ENCODE measurements at places on chromosomes 12 and 14.

DNA sequence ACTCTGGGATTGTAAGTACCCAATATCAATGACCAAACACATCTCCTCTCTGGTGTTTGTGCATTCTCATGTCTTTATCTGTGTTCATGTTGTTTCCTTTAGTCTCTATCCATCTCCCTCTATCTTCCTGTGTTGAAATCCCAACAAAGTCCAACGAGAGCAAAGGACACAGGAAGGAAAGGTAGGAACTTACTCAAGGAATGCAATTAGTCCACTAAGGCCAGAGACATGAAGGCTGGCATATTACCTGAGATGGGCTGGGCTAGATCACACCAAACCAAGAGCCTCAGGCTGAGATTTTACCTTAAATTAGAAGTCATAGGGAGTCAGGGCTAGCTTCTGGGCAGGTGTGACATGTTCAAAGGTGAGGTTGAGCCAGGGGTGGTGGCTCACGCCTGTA lies 14.3 kb upstream of the LGALS3 start:
- DNase-seq: no peak

GRCh38 chr12:50214018-50214417 lies 46.8 kb upstream of the CERS5 start:
- DNase-seq: no peak

DNA sequence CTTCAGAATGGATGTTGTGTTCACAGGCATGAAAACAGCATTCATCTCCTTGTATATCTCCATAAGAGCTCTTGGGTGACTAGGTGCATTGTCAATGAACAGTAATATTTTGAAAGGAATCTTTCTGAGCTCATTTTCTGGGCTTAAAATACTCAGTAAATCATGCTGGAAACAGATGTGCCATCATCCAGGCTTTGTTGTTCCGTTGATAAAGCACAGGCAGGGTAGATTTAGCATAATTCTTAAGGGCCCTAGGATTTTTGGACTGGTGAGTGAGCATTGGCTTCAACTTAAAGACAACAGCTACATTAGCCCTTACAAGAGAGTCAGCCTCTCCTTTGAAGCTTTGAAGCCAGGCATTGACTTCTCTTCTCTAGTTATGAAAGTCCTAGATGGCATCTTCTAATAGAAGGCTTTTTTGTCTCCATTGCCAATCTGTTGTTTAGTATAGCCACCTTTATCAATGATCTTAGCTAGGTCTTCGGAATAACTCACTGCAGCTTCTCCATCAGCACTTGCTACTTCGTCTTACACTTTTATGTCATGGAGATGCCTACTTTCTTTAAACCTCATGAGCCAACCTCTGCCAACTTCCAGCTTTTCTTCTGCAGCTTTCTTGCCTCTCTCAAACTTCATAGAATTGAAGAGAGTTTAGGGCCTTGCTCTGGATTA lies 79.6 kb upstream of the PSMA6 start:
- DNase-seq: no peak

DNA sequence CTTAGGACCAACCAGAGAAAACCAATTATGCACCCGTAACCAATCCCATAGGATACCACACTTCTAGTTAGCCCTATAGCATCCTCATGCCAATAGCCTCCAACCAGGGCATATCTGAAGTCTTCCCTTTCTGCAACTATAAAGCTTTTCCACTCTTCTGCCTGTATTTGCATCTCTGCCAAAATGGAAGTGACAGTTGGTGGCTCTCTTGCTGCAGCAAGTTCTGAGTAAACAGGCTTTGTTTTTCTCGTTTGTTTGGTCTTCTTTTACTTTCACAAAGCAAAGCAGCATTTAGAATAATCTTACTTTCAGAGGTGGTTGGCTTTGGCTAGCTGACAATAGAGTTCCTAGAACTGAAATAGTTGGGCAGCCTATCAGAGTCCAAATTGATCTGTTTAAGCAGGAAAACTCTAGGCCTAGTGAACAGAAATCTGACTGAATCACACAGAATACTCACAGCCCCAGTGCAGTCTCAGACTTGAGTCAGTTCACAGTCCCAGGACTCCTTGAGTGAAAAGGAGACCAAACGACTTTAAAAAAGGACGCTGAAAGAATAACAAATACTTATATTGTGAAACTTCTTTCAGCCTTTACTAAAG lies 1029.7 kb upstream of the LRFN5 start:
- DNase-seq: no peak

DNA sequence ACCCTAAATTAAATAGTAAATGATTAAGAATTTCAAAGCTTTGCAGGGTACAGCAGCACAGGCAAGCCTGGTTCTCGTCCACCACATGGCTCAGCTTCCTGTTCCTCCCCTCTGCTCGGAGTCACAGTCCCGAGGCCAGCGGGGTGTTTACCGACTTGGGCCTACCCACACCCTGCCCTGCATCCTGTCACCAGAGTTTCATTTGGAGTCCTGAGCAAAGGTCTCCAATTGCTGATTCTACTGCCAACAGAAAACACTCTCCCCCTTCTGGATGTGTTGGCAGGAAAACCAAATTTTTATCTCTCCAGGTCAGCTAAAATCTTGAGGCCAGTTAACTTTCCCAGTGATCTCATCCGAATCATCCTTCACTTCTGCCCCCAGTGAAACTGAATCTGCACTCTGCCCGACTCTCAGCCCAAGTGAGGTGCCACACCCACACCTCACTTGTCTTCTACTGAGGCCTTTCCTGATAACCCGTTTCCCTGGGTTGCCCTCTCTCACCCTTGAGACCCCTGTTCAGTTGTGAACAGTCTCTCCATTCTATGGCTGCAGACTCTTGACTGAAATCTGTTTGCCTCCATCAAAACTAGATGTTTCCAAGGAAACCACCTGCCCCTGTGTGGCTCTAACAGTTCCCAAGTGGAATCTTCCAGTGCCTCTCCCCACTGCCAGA lies 71.2 kb downstream of the VCPKMT start:
- peak; percentile 43 for DNase-seq

GRCh38 chr12:26274441-26275312 lies 79.3 kb downstream of the SSPN start:
- peak; percentile 98 for DNase-seq

DNA sequence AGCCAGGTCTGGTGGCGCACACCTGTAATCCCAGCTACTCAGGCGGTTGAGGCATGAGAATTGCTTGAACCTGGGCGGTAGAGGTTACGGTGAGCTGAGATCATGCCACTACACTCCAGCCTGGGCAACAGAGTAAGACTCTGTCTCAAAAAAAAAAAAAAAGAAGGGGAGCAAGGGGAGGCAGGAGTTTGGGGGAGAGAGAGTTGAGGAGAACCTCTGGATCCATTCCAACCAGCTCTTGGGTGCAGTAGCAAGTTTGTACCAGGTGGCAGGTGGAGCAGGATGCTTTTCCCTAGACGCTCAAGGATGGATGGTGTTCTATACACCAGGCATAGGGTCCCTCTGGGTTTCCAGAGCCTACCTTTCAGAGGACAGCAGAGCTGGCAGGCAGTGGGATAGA lies 1.9 kb downstream of the NFE2 start:
- no peak for DNase-seq

GRCh38 chr14:58027904-58028303 lies 124.1 kb downstream of the ARMH4 start:
- no peak for DNase-seq

DNA sequence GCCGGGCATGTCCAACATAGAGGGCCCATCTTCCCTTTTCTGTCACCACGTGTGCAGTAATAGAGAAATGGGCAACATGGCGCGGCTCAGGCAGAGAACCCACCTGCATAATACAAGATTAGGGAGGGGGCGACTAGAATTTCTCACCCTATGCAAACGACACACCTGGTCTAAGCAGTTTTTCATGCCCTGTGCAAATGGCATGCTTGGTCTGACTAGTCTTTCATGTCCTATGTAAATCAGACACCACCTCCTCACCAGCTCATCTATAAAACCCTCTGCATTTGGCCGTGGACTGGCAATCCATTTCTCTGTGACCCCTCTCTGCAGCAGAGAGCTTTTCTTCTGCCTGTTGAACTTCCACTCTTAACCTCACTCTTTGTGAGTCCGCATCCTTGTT lies 180.2 kb upstream of the PZP start:
- DNase-seq: no peak

DNA sequence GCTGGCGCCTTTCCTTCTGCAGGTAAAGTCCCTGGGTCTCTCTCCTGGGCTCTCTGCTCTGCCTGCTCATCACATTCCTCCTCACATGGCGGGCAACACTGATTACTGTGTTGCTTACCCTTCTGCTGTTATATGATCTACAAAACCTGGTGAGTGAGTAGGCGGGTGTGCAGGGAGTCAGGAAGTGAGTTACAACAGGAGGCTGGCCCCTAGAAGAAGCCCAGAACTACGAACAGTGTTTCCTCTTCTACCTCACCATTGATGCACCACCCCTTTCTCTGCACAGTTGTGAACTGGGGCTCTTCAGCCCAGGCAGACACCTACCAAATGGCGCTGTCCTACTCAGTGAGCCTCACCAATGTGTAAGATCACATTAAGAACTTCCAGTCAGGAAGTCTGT lies 4.9 kb upstream of the KLHL33 start:
- no peak for DNase-seq

GRCh38 chr12:116372815-116373214 lies 95.3 kb upstream of the MED13L start:
- DNase-seq: no peak

DNA sequence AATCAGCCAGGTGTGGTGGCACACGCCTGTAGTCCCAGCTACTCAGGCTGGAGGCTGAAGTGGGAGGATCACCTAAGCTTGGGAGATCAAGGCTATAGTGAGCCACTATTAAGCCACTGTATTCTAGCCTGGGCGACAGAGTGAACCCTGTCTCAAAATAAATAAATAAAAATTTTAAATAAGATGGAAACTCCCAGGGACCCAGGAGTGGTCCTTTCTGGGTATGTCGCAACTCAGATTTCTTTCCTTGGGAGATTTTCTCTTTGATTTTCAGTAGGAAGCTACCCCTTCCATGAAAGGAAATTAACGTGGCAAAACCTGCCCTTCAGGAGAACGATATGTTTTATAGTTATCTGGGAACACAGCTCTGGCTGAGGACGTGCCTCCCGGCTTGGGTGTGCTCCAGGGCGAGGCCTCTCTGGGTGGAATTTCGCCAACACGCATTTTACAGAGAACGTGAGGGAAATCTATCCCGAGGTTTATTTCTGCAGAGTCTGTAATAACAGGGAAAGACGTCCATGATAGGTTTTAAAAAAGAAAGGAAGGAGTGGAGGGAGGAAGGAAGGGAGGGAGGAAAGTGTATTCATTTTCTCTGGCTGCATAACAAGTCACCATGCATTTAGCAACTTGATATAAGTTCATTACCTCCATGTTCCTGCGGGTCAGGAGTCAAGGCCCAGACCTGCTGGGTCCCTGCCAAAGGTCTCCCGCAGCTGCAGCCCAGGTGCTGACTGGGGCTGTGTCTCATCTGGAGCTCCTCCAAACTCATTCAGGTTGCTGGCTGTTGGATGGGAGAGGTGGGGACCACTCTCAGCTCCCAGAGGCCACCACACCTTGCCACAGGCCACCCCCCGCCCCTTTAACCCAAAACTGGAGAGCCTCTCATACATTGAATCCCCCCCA lies 80.6 kb upstream of the GSC start:
- no peak for DNase-seq

DNA sequence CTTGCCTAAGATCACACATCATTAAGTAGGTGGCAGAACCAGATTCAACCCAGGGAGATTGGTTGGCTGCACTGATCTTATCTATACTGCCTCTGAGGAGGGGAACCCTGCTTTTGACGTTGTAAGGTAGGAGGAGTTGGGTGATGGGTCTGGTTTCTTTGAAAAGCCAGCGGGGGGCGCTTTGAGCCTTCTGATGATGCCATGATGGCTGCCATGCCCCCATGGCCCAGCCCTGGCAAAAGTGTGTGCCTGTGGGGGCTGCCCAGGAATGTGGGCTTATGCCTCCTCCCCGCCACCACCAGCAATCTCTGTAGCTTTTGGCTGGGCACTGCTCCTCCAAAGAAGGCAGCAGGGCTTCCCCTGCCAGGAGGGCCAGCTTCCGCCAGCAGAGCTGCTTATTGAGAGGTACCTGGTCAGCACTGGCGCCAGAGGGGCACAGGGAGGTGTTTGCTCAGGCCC lies 224.3 kb downstream of the SLC41A2 start:
- DNase-seq: no peak

GRCh38 chr14:92692822-92693226 lies 55.6 kb downstream of the LGMN start:
- DNase-seq: no peak

Data from AG04450 (cell line).